Stimulated activated CD4-positive, alpha-beta T cell treated with anti-CD3 and anti-CD28 coated beads, TNF-alpha, amount 100 ng/mL, for 1 hour (primary cell): ENCODE measurements at places on chromosomes 1 and 21.

- DNase-seq = no peak
Measured at GRCh38 chr1:204293605-204294337, 66.0 kb downstream of the PLEKHA6 start.

- no peak for DNase-seq
Measured at GRCh38 chr1:178124115-178124514, 30.2 kb downstream of the RASAL2 start.

- DNase-seq = no peak
Measured at GRCh38 chr1:169511316-169512005, 25.7 kb upstream of the SLC19A2 start.

GRCh38 chr1:214198571-214198970, 82.4 kb upstream of the SMYD2 start:
- no peak for DNase-seq

DNA sequence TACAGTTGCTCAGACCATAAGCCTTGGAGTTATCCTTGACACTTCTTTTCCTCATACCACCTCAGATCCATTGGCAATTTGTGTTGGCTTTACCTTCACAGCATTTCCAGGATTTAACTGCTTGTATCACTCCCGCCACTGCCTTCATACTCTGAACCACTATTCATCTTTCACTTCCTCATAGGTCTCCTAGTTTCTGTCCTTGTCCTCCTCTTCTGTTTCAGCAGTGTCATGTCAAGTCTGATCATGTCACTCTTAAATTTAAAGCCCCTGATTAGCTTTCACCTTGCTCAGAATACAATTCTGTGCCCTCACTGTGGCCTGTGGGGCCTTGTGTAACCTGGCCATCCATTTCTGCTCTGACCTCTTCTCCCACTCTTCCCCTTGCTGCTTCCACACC, 34.7 kb upstream of the C1orf115 start:
- DNase-seq = no peak

- DNase-seq = no peak
Measured at GRCh38 chr1:201216395-201217085, 25.9 kb downstream of the IGFN1 start.

DNA sequence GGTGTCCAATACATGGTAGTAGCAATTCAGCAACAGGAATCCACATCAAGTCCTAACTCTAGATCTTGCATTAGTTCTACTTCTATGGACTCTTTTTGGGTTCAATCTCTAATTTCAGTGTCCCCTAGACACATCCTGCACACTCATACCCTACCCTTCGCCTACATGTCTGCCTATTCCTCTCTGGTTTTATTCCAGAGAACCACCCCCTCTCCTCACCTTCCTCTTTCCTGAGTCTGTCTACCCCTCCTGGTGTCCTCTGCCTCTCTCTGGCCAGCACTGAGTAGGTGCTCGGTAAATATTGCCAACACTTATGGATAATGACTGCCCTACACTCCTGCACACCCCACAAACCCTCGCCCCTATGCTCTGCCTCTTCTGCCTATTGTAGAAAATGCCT, 9.5 kb downstream of the TAL1 start:
- DNase-seq = no peak

GRCh38 chr1:200154069-200154767, 126.7 kb downstream of the NR5A2 start:
- DNase-seq = peak; percentile 5

DNA sequence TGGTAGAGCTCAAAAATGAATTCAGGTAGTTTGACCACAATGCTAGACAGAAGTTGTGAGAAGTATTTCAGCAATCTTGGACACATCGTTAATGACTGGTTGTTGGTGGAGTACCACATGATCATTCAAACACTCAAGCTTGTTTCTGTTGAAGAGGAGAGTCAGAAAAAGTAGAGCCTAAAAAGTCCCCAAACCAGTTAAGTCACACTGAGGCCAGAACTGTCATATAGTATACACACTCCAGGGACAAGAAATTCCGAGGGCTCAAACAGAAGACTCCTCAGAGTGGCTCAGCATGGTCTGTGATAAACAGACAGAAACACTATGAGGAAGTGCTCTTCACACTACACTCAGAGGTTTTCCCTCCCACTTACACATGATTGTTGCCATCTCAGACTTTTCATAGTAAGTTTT, 5.8 kb downstream of the TRIM33 start:
- DNase-seq = no peak

DNA sequence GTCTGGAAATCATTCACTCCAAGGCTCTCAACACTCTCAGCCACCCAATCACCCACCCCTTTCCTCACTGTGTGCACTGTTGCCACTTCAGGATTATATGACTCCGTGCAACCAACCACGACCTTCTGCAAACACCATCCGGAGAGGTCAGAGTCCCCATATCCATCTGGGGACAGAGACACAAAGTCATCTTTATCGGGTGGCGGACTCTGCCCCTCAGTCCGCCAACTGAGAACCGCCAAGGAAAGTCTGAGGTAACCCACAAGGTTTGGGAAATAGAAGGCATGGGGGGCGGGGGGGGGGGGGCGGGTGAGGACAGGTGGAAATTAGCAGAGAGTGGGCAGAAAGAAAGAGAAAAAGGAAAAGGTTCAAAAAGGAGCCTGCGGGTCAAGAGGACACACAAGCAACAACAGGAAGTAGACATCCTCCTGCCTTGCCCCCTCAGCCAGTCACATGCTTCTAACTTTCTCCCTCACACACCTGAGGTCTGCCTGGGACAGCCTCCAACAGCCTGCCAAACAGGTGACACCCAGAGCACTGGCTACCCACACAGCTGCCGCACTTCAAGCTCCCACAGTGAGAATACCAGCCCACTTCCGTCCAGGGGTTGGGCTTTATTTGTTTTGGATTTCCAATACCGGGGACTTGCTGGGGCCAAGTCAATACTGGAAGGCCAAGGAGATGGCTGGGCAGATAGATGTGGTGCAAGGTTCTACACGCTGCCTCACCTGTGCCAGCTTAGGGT, 58.1 kb downstream of the SSBP3 start:
- no peak for DNase-seq
